ENCODE measurements at places on chromosomes 4 and X.
A peak's percentile ranks its signal among the peaks of the same experiment; 100 is the strongest.

DNA sequence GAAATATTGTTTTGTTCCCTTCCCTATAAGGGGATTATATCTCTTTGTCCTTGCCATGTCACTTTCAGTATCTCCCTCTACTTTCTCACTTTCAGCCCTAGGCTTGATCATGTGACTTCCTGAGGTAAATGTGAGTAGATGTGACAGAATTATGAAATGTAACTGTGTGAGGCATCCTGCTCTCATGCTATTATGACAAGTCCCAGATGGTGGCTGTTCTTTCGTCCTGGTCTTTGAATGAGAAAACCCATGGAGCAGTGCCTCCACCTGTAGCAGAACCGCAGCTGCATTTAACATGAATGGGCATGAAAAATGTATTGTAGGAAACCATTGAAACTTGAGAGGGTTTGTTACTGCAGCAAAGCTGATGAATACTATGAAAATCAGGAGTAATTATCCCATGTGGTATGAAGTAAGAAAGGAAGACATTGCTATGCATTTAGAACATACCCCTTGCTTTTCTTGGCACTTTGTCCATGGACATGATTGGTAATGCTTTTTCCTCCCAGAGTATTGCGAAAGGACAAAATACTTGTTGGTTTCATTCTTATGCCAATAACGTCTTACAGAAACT, 202.2 kb upstream of the GPRIN3 start:
- no peak for DNase-seq

GRCh38 chr4:43776371-43776770, 672.2 kb downstream of the KCTD8 start:
- no peak for DNase-seq

GRCh38 chr4:19346636-19347035, 905.1 kb upstream of the SLIT2 start:
- no peak for DNase-seq

DNA sequence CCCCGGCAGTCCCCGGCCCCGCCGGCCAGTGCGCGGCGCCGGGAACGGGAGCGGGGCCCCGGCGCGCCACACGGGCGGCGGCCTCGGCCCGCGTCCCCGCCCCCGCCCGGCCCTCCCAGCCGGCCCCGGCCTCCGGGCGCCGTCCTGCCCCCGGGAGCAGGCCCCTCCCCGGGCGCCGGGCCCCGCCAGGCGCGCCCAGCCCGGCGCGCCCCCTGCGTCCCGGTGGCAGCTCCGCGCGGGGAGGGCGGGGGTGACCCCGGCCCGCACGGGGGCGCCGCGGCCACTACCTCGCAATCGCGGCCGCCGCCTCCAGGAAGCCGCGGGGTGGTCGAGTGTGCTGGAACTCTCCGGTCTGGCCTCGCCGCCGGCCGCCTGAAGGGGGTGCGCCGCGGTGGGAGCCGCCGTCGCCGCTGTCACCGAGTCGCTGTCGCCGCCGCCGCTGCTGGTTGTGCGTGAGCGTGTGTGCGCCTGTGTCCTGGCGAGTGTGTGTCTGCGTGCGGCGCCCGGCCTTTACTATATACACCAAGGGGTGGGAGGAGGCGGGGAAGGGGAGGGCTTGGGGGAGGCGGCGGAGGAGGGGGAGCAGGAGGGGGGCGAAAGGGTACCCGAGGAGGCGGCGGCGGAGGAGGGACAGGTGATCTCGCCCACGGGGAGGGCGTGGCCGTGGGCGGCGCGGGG, at the start of gene RAI2:
Gene RAI2, minus strand, starts transcription at position 488 of the 678 bp plus-strand sequence. CDS start 59,288 bp downstream, outside the sequence.
- no peak for DNase-seq

DNA sequence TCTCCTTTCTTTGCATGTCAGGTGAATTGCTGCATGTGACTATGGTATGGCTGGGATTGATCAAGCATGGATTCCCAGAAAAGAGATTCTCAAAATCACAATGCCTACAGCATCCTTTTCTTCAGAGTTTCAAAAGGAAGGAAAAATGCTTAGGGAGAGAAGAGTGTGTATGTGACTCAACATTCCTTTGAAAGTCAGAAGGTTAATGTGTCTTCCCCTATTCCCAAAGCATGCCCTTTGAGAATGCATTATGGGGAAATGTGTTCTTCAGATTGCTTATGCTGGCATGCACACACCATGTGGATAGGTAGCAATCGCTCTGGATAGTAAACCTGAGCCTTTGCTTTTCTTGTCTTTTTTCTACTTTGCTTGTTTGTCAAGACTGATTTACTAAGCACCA, 78.5 kb downstream of the ELOVL6 start:
- DNase-seq = peak; percentile 35

GRCh38 chrX:148672517-148672916, 172.1 kb downstream of the AFF2 start:
- no peak for DNase-seq

- DNase-seq = no peak
These were observed 331.1 kb downstream of the GRID2 start for GRCh38 chr4:92634882-92635281.

GRCh38 chrX:79231662-79232061, 87.2 kb downstream of the GPR174 start:
- DNase-seq = no peak

DNA sequence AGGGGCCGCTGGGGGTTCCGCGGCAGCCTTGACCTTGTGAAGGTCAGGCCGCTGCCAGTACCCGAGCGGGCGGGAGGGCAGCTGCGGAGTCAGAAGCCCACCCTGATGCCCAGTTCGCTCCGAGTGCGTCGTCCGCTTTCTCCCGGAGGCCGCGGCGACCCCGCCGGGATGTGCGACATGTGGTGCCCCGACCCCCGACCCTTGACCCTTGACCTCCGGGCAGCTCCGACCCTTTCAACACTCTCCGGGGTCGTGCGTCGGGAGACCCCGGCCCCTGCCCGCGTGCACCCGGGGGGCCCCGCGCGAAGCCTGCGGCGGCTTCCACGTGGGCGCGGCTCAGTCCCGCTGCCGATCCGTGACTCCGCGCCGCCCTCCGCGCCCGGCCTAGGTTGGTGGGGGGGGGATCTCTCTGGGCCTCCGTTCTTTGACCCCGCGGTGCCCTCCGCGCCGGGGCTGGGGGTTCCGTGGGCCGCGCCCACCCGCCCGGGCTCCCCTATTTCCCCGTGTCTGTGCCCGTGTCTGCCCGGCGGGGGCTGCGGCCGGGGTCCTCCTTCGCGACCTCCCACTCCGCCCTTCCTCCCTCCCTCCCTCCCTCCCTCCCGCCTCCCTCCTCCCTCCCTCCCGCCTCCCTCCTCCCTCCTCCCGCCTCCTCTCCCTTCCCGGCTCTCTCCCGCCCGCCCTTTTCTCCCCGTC, 609 bp upstream of the SLC25A6 start:
- DNase-seq = no peak

- DNase-seq = no peak
These were observed at the start of gene XK for GRCh38 chrX:37685381-37686359. TSS of gene XK (plus strand) at chrX:37685791. CDS start at chrX:37685962, 171 bp downstream.

DNA sequence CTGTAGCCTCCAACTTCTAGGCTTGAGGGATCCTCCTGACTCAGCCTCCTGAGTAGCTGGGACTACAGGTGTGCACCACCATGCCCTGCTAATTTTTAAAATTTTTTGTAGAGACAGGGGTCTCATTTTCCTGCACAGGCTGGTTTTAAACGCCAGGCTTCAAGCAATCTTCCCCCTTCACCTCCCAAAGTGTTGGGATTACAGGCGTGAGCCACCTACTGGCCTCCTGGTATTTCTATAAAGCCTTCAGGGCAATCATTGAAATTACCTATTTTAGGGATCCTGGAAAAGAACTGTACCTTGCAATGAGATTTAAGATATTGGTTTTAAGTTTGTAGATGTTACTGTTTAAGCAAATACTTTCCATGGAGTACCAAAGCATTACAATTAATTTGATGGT, 13.5 kb upstream of the PLS3 start:
- no peak for DNase-seq

DNA sequence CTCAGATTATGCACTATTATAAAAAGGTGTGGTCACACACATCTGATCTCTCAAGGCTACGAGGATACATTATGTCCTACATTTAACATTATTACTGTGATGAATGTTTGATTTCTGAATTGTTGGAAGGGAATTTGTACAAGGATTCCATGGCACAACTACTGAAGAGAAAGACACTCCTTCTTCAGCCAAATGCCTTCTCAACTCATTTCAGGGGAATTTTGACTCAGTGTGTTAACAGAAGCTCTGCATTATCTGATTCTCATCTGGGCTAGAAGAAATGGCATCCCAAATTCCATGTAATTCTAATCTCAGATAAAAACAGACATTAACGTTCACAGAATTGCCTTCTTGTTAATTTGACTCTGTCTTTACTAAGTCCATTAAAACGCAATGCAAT, 477.7 kb downstream of the PDGFC start:
- DNase-seq = no peak

- DNase-seq = no peak
These were observed 41.2 kb upstream of the RNF150 start for GRCh38 chr4:141174457-141174856.

DNA sequence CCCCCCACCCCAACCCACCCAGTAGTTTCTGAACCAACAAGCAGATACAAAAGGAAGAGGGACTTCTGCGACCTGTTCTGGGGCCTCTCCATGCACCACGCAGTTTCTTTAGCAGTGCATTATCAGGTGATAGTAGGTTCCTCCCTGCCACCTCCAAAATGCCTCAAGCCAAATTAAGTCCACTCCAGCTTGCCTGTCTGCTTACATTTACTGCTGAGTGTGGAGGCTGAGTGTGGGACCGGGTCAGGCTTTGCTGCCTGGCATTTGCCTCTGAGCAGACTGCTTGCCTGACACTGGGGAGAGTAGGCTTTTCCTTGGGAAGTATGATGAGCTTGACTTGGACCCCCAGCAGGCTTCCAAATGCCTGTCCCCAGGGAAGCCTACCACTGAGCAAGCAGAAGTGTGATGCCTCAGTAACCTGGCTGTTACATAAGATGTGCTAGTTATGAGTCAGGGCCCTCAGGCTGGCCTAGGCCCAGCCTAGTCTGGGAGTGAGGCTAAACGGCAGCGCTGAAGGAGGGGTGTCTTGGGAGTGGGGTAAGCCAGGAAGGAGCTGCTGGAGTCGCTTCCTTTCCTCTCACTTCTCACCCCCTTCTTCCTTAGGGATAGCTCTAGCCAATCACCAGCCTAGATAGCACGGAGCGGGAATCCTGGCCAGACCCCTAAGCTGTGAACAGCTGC, 9.0 kb downstream of the TSC22D3 start:
- DNase-seq = peak; percentile 41

GRCh38 chr4:158169931-158170690, 2.7 kb downstream of the GASK1B start:
- DNase-seq = no peak

- peak; percentile 10 for DNase-seq
These were observed 396.0 kb upstream of the SMIM31 start for GRCh38 chr4:164357957-164358356.

GRCh38 chrX:154043003-154043763, 23.5 kb upstream of the IRAK1 start:
- DNase-seq = no peak

DNA sequence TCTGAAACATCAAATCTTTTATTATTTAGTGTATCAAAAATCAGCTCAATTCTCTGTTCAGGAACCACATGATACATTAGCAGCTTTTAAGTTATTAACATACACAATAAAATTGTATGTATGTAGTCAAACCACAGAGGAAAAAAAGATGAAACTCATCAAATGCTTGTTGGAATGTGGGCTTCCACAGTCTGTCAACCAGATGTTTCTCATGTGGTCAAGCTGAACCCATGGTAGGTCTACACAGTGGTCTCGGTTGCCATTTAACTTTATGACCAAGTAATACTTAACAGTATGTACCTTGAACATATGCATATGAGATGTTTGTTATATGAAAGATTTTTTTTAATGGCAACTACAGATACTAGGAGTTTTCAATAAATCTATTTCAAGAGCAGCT, 427.8 kb downstream of the IL15 start:
- no peak for DNase-seq

- DNase-seq = no peak
These were observed 102.8 kb downstream of the STOX2 start for GRCh38 chr4:184007891-184008290.

DNA sequence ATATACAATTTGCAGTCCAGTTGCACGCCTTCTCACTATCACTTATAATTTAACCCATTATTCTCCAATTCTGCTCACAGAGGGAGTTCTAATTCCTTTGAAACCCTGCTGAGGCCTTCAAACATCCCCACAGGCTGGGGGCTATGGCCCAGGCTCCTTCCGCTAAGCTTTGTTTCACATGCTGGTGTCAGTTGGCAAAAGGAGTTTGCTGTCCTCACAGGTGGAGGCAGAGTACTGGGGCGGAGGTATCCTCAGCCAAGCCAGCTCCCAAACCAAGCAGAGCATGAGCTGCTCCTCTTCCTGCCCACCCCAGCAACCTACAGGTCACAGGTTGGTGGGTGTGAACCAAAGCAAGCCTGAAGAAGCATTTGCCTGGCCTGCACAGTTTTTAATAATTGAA, 21.5 kb downstream of the BTC start:
- no peak for DNase-seq

GRCh38 chr4:104747635-104748034, 252.9 kb upstream of the CXXC4 start:
- DNase-seq = no peak

- DNase-seq = no peak
These were observed 49.6 kb downstream of the PRPS1 start for GRCh38 chrX:107677909-107678308.

GRCh38 chrX:148661035-148661434, 160.6 kb downstream of the AFF2 start:
- no peak for DNase-seq

GRCh38 chr4:71006203-71006907, 12.9 kb downstream of the DCK start:
- no peak for DNase-seq

DNA sequence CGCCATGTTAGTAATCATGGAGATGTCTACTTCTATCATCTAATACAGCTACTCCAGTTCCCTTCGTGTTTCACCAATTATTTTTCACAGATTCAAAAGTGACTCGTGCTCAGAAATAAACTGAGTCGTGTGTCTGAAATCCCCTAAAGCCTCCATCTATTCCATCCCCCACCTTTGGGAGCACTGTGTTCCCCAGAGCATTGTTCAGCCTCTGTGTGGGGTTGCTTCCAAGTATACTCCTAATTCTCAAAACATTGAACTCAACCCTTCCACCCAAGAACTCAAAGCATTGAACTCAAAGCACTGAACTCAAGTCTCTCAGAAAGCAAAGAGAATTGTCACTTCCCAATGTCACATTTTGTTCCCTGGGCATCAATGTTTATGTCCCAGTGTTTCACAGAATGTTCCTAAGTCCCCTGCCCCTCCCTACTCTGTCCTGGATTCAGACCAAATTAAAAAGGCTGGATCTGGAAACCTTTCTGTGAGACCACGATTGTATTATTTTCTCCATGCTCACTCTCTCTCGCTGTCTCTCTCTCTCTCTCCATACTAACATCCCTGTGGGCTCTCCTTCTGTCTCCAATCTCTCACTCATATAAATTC, 138.5 kb upstream of the QRFPR start:
- no peak for DNase-seq

GRCh38 chr4:112704991-112705845, 68.3 kb downstream of the LARP7 start:
- peak; percentile 18 for DNase-seq
